ENCODE measurements at places on chromosomes 5 and 9.

DNA sequence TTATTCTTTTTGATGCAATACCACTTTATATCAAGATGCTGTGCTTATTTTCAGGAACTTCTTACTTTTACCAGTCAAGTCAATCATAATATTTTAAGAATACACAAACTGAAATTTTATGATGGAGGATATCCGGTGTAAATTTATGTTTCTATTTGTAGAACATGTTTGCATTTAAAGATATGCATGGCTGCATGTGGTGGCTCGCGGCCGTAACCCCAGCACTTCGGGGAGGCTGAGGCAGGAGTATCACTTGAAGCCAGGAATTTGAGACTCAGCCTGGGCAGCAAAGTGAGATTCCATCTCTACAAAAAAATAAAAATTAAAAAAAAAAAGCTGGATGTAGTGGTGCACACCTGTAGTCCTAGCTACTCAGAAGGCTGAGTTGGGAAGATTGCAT lies 73.5 kb upstream of the ALDH1A1 start:
- DNase-seq = no peak

GRCh38 chr5:170941788-170942187 lies 80.0 kb downstream of the RANBP17 start:
- DNase-seq = no peak

DNA sequence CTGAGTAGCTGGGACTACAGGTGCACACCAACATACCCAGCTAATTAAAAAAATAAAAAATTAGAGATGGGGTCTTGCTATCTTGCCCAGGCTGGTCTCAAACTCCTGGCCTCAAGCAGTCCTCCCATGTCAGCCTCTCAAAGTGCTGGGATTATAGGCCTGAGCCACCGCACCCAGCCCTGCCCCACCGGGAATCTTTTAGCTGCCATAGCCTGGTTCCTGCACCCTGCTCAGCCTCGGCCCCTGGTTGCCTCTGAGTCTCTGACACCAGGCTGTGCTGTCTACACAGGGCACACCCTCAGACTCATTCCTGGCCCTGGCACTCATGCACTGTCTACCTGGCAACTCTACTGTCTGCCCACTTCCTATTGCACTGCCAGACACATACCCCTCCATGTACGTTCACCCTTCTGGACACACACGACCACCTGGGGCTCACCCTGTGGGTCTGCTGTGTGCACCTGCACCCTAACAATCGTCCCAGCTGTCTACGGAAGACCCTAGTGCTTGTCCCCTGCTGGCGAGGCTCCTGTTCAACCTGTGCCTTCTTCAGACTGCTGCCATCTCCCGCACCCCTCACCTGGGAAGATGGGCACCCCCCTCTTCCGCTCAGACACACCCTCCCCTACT lies 1.4 kb downstream of the PROP1 start:
- DNase-seq = no peak

DNA sequence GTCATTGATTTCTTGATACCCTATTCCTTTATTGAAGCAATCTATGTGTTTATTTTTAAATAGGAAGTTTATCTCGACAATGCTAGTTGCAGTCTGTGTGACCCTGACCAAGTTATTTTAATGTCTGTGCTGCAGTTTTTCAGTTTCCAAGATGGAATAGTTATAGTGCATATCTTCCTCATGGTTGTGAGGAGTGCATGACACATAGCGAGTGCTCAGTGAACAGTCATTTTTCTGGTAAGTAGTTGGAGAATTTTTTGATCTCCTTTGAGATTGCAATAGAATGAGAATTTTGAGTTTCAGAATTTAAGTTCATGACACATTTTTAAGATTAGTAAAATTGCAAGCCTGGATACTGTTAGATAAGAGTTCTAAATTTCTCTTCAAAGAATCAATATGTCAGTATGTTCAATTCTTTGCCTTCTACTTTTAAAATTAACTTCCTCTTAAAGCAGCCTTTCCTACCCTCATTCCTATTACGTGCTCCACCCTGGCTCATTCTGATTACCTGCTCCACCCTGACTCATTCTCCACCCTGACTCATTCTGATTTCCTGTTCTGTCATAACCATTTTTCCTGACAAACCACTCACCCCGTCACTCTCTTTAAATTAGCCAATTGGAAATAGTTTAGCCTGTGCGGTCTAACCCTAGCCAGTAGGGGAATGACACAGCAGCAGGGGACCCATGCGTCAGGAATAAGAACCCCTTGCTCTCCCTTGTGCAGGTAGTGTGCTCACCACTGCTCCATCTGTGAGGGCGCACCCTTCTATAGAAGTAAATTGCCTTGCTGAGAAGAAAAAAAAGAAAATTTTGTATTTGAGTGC lies 30.7 kb downstream of the SPIN1 start:
- DNase-seq = no peak

DNA sequence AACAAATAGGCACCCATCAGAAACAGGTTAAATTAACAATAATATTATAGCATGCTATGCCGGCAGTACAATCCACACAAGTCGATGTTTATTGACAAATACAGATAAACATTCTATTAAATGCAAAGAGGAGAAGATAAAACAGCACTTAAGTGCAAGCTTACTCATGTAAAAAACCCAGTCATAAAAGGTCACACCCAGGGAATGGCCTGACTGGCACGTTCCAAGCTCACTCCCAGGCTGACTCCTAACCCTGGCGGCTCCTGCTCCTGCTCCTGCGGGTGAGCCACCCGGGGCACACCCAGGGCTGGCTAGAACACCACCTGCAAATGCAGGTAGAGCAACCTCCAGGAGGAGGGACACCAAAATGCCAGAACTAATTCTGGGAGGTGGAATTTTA lies 66.9 kb downstream of the SEMA4D start:
- DNase-seq = no peak

DNA sequence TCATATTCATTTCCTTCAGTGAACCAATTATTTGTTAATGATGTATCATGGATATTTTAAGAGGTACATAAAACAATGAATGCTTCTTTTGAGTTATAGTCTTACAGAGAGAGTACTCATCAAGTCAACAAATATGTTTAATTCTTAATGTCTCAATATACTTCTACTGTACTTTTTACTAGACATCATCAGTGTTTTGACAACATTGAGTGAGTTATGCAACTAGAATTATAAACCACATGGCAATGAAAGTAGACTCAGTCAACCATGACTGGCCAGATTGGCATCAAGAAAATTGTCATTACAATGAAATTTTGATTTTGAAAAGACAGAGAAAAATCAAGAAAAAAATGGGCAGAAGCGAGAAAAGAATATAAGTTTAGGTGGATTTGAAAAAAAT lies 1248.1 kb upstream of the CDH18 start:
- no peak for DNase-seq

- no peak for DNase-seq
Measured at GRCh38 chr9:91421128-91421765, 2.4 kb downstream of the NFIL3 start.

GRCh38 chr5:66312266-66312665 lies 168.2 kb downstream of the SREK1 start:
- no peak for DNase-seq

All from activated naive CD8-positive, alpha-beta T cell treated with anti-CD3 and anti-CD28 coated beads, Interleukin-2, amount 50 U/mL, for 16 hours (primary cell).